Stimulated activated CD4-positive, alpha-beta T cell treated with anti-CD3 and anti-CD28 coated beads, Interleukin-15, amount 100 ng/mL, for 24 hours (primary cell): ENCODE measurements at places on chromosomes 12 and 14.

- no peak for DNase-seq
Measured at GRCh38 chr14:86221755-86222154, 691.8 kb downstream of the FLRT2 start.

GRCh38 chr12:76177821-76178220 lies 93.3 kb upstream of the NAP1L1 start:
- DNase-seq: no peak

GRCh38 chr14:31881531-31882310 lies 195.4 kb upstream of the ARHGAP5 start:
- no peak for DNase-seq

DNA sequence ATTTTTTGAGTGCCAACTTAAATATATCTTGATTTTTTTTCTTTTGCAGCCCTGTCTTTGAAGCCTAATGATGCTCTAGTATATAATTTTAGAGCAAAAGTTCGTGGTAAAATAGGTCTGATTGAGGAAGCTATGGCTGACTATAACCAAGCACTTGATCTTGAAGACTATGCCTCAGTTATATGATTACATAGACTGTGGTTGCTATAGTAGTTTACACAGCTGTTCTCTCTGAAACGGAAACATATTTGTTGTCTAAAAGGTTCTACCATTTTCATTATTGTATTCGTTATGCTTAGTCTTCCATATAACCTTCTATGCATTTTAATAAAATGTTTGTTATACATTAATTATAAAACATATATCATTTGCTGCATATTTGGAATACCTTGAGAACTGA lies 246.7 kb downstream of the TTC6 start:
- DNase-seq: no peak

DNA sequence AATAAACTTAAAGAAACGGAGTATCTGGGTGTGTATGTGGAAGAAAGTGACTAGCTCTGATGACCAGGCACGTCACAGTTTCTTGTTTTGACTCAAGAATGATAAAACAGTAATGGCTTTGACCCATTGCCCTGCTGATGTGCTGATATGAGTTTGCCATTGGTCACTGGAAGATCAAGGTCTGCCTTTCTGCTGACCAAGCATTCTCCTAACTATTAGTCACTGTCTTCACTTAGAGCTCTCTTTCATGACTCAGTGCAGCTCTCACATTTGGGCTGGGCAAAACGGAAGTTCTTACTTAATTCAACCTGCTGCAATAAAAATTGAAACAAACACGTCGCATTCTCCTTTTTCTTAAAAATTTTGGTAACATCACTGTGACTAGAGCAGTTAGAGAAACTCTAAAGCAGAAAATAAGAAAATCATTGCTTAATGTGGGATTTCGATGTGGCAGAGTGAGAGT lies 366.7 kb downstream of the BTG1 start:
- peak; percentile 53 for DNase-seq

GRCh38 chr12:110102255-110102654 lies 21.9 kb upstream of the IFT81 start:
- peak; percentile 66 for DNase-seq

GRCh38 chr12:112518365-112518735 lies 99.6 kb downstream of the PTPN11 start:
- no peak for DNase-seq

DNA sequence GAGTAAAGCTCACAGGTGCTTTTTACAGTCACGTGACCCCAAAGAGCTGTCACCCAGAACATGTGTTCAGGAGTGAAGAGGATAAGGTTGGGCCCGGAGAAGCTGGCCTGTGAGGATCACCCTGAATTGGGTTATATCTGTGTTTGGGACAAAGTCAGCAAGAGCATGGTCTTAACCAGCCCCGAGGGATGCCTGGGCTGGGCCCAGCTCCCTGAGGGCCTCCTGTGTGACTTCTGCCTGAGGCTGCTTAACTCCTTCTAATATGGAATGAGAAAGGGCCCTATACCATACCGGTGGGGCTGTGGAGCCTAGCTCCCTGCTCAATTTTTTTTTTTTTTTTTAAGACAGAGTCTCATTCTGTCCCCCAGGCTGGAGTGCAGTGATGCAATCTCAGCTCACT lies 2.5 kb downstream of the CDCA4 start:
- DNase-seq: no peak

- DNase-seq: no peak
Measured at GRCh38 chr12:2904260-2904659, 13.6 kb downstream of the TULP3 start.

- DNase-seq: no peak
Measured at GRCh38 chr14:86912709-86913108, 1080.3 kb downstream of the GALC start.

- DNase-seq: no peak
Measured at GRCh38 chr12:119014368-119014767, 33.0 kb downstream of the SRRM4 start.

GRCh38 chr12:57899010-57899662 lies 42.2 kb upstream of the ATP23 start:
- peak; percentile 88 for DNase-seq

GRCh38 chr12:78040111-78040510 lies 209.4 kb downstream of the NAV3 start:
- DNase-seq: no peak

DNA sequence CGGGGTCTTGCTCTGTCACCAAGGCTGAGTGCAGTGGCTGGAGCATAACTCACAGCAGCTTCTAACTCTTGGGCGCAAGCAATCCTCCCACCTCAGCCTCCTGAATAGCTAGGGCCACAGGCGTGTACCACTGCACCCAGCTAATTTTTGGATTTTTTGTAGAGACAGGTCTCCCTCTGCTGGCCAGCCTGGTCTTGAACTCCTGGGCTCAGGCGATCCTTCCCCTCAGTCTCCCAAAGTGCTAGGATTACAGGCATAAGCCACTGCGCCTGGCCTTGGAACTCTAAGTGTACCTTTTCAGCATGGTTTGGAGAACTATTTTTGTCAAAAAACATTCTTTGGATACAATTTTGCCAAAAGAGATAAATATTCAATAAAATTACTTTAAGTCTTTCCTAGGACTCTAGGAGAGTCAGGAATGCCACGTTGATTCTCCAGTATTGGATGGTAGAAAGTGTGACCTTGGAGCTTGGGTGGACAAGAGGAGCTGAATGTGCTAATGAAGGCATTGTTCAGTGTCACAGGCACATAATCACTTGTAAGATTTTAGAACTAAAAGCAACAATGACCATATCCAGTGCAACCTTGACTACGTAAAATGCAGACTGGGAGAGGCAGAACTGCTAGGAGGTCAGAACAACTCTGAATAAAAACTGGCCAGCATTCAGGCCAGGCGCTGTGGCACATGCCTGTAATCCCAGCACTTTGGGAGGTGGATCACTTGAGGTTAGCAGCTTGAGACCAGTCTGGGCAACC lies 2.8 kb downstream of the SRSF9 start:
- peak; percentile 54 for DNase-seq

- DNase-seq: no peak
Measured at GRCh38 chr12:67433385-67434175, 164.4 kb downstream of the CAND1 start.

- DNase-seq: no peak
Measured at GRCh38 chr12:62192903-62193250, 67.3 kb upstream of the USP15 start.

GRCh38 chr12:53235742-53236442 lies 3.9 kb upstream of the RARG start:
- peak; percentile 56 for DNase-seq

- no peak for DNase-seq
Measured at GRCh38 chr14:68970038-68970612, 9.0 kb downstream of the ACTN1 start.
